ENCODE measurements at places on chromosomes 4 and X.

GRCh38 chr4:101229116-101229515 lies 118.2 kb downstream of the PPP3CA start:
- DNase-seq = no peak

DNA sequence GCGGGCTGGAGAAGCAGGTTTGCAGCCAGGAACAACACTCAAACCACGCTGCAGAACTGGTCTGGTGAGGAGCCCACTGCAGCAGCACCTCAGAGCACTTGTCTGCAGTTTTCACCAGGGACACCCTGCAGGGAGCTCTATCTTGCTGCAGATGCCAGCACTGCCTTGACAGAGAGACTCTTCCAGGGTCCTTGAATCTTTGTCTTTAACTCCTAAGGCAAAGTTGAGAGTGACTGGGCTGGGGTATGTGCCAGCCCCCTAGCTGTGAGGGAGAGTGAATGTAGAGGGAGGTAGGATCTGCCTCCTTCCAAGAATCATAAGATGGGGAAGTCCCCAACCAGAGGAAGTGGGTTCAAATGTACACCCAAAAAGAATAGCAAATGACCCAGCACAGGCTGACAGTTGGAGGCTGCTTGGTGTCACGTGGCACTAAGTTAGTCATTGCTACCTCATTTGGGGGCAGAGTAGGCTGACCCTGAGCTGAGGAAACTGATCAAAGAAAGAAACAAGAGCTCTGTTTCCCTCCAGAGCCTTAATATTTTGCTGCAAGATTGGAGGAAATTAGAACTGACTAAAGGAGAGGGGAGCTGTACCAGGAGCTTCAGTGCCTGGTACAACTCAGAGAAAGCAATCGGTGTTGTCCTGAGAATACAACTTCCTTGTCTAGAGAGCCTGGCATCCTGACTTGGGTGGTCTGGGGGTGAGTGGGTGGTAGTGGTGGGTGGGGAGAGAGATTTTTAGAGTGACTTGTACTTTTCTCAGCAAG lies 28.2 kb upstream of the HUWE1 start:
- no peak for DNase-seq

DNA sequence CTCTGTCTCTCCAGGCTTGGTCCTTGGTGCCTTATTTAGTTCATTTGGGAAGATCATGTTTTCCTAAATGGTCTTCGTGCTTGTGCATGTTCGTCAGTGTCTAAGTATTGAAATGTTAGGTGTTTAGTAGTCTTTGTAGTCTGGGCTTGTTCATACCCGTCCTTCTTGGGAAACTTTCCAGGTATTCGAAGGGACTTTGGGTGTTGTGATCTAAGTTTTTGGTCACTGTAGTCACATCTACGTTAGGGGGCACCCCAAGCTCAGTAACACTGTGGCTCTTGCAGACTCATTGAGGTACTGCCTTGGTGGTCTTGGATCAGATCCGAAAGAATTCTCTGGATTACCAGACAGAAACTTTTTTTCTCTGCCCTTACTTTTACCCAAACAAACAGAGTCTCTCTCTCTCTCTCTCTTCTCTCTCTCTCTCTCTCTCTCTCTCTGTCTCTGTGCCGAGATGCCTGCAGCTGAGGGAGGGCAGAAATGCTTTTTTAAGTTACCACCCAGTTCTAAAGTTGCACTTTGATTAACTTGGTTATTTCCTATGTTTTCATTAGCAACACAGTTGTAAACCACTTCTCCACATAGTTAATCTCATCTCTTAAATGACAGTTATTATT lies 67.6 kb upstream of the SLC7A3 start:
- DNase-seq = no peak

GRCh38 chr4:107804956-107805355 lies 19.8 kb upstream of the SGMS2 start:
- DNase-seq = no peak

- DNase-seq = no peak
Measured at GRCh38 chr4:169690787-169691186, 67.0 kb downstream of the HPF1 start.

GRCh38 chr4:128284317-128284716 lies 3.3 kb downstream of the PGRMC2 start:
- no peak for DNase-seq

DNA sequence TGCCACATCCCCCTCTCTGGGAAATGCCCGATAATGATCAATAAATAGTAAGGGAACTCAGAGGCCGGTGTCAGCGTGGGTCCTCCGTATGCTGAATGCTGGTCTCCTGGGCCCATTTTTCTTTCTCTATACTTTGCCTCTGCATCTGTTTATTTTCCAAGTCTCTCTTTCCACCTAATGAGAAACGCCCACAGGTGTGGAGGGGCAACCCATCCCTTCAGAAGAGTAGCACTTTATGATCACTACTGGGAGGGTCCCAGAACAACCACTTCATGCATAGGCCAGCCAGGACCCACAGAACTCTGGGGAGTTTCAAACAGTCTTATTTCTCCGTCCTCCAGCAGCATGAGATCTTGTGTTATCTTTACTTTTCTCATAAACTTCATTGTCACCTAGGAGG lies 100.1 kb downstream of the CEP44 start:
- DNase-seq = no peak

DNA sequence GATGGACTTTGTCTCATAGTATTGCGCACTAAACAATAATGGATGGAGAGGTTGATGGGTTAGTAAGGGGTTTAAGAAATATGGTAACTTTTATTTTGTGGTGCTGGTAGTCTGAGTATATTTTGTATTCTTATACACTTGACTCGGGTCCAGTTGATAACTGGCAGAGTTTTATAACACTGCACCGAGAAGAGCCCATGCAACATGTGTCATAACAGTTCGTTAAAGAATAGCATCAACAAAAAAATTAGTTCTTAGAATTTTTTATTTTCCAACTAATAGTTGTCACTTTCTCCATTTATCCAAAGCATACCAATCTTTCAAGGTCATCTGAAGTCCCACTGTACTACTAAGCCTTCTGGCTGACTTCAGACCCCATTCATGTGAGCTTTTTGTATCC lies 175.1 kb downstream of the SOWAHB start:
- DNase-seq = no peak

- peak; percentile 42 for DNase-seq
Measured at GRCh38 chr4:41358647-41359421, 102.1 kb downstream of the UCHL1 start.

DNA sequence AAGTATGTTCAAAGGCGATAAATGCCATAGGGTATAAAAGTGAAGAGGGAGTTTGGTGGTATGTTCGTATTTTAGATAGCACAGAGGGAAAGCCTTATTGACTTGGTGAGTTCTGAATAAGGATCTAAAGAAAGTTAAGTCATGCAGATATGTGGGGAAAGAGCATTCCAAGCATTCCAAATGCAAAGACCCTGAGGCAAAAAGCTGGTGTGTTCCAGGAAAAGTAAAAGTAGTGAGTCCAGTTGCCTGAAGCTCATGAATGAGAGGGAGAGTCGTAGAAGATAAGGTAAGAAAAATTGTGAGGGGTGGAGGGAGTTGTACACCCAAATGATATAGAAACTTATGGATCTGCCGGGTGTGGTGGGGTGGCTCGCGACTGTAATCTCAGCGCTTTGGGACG lies 426.7 kb downstream of the RPA4 start:
- no peak for DNase-seq

DNA sequence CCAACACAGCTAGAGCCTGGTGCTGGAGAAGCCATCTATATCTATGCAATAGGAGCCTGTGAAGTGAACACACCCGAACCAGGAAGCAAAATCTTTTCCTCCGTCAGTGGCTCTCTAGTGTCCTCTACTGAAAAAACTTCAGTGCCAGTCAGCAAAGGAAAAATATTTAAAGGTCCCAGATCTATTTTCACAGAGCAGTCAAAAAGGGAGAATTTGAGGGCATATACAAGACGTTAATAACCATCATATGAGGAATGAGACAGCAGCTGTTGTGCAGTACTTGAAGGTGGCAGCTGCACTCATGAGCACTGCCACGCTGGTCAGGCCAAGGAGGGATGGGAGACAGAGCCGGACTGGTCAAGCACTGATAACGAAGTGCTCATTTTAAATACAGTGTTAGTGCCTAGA lies 14.4 kb downstream of the MCUB start:
- no peak for DNase-seq

Measured in DMS79 treated with DMSO at 0.1 percent for 48 hours (cell line).